ENCODE measurements at places on chromosomes 4 and X.
A peak's percentile ranks its signal among the peaks of the same experiment; 100 is the strongest.

DNA sequence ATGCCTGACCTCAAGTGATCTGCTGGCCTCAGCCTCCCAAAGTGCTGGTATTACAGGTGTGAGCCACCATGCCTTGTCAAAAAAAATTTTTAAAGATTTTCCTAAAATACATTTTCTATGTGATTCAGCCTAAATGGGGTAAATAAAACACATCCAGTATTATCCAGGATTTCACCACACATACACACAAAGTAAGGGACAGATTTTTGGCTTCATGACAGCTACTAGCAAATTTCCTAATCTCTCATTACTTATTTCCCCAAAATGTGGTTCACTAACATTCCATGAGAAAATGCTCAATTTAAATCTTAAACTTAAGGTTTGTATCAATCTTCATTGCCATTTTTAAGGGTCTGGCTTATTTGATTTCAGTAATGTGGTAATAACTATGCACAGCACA lies 348.5 kb upstream of the INTU start:
- no peak for DNase-seq

DNA sequence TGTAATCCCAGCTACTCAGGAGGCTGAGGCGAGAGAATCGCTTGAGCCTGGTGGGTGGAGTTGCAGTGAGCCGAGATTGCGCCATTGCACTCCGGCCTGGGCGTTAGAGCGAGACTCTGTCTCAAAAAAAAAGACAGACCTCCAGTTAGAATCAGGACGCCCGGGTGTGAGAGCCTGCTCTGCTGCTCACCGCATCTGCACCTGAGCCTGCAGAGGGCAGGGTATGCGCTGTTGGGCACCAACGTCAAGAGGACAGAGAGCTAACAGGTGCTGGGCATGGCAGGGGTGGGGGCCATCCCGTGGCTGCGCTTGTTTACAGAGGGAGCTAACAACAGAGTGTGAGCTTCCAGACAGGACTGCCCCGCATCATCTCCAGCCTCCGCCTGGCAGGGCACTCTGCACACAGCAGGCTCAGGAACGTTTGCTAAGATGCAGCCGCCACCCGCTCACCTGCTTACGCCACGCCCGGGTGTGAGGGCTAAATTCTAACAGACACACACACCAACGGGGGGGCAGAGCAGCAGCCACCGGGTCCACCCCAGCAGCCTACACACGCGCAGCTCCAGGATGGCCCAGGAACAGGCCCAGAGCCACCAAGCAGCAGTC lies 50.0 kb upstream of the CPLX1 start:
- no peak for DNase-seq

DNA sequence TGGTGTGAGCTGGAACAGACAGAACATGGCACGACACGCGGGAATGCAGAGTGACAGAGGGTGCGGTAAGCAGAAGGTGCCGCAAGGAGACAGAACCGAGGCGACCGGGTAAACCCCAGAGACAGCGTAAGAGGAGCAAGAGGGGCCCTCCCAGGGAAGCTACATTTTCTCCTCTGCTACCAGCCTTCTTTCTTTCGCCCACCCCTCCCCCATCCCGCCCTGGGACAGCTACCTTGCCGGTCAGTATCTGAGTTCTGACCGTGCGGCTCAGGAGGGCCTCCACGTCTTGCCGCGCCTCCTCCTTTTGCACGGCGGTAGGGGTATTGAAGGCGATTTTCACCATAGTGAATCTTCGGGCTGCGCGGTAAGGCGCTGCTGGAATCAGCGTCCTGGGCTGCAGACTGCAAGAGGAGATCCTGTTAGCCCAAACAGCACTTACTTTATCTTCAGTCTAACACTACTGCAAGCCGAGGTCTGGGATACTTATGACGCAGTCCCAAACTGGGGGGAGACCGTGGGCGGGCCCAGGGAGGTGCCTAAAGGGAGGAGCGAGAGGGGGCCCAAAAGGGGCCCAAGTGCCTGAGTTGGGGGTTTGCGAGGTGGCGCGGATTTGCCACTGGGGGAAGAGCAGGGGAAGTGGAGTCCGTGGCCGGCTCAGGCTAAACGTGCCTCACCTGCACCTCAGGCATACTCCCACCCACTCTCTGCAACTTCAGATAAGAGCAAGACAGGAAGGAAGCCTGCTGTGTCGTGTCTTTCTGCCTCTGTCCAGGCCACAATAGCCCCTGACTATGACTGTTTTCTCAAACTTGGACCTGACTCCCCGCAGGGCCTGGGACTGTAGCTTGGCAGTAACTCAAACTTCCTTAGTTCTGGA lies at the start of gene ITM2A:
Gene ITM2A, minus strand, starts transcription at position 462 of the 877 bp plus-strand sequence. Its CDS starts 119 bp downstream, at position 343.
- no peak for DNase-seq

DNA sequence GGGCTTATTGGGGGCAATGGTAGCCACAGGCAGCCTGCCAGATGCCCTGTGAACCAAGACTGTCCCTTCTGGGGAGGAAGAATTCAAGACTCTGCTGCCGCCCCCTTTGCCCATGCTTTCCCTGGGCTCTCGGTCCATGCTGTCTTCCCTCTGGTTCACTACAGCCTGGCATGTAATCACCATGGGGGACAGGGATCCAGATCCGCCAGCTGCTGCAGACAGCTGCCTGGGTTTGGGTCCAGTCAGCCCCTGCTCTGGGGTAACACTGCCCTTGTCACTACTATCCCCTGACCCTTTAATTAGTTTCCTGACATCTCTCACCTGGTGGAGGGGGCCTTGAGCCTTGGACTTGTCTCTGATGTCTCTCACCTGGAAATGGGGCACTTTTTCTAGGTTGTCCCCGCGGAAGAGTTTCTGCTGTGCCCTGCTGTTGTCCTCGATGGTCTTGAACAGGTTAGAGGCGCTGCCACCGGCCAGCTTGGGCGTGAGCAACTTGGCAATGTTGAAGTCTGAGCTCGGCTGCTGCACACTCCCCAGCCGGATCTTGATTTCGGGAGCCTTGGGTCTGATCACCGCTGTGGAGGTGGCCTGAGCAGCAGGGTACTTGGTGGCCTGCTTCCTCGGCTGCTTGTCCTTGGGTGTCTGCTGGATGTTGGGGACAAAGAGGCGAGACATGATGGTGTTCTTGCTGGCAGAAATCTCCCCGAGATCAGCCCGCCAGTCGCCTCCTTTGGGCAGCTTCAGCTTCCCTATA lies 6.4 kb downstream of the C4orf54 start:
- no peak for DNase-seq

DNA sequence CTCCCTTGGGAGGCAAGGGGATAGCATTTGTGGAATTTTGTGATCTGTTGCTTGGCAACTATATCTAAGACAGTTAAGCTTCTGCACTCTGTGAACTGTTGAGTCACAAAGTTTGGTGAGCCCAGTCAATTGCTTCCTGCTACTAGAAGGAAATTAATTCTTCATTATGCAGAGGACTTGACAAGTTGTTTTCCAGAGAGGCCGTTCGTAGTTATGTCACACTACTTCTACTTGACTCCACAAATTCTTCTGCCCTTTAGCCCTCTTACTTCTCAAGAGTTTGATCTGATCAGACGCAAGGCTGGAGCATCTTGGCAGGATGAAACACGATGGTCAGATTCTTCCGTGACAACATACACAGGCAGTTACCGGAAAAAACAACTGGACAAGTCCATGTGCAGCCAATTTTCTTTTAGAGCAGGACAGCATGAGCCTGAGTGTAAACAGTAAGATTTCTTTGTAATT lies at the start of gene C4orf51:
Gene C4orf51, plus strand, starts transcription at position 156 of the 465 bp plus-strand sequence. Its CDS starts 58 bp downstream, at position 214.
- DNase-seq, result peak; percentile 13

GRCh38 chrX:21738210-21738949 lies 19.5 kb downstream of the SMPX start:
- peak; percentile 59 for DNase-seq

DNA sequence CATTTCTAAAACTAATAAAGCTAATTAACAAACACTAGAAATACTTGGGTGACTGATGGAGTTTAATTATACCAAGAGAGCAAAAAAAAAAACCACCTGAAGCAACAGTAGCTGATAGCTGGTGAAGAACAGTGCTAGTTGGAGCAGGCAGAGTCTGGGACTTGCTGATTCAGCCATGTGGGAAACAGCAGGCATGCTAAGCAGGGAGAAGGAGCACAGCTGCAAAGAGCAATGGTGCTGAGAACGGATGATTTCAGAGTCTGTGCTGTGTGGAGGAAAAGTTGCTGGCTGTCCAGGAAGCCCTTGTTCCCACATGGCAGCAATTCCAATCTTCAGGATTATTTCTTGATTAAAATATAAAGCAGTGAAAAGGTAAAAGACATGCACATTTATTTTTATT lies 68.8 kb downstream of the NPY1R start:
- DNase-seq, result no peak

DNA sequence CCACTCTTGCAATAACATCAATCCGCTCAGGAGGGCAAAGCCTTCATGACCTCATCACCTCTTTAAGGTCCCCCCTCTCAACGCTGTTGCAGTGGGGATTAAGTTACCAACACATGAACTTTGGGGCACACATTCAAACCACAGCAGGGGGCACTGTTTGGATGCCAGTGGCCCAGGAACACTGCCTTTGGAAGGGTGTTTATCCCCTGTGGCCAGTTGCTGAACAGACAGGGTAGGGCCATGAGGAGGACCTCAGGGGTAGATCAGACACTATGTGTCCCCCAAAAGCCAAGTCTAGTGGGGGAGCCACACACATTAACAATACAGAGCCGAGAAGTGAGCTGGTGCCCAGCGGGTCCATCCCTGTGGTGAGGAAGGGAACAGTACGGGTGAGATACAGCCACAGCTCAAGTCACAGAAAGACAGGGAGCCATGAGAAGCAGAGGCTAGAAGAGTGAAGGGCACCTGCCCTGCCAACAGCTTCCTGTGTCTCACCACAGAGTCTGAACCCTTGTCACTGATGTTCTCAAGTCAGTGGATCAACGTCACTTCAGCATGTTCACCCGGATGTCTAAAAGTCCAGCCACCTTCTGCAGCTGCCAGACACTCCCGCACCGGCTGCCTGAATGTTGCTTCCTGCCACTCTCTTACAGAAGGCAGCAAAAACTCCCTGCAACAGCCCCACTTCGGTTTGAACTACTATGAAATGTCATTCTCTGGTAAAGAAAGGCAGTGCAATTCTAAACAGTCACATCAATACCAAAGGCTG lies 19.9 kb upstream of the MXD4 start:
- DNase-seq, result no peak

DNA sequence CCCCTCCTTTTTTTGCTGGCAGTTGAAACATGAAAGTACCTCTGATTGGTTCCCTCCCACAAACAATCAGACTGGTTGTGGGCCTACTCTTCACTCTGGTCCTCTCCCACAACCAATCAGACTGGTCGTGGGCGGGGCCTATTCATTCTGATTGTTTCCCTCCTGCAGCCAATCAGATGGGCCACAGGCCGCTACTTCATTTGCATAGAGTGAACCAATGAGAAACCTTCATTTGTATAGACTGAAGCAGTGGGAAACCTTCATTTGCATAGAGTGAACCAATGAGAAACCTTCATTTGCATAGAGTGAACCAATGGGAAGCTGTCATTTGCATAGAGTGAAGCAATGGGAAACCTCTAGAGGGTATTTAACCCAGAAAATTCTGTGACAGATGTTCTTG lies 55.2 kb downstream of the TRMT44 start:
- DNase-seq, result no peak

DNA sequence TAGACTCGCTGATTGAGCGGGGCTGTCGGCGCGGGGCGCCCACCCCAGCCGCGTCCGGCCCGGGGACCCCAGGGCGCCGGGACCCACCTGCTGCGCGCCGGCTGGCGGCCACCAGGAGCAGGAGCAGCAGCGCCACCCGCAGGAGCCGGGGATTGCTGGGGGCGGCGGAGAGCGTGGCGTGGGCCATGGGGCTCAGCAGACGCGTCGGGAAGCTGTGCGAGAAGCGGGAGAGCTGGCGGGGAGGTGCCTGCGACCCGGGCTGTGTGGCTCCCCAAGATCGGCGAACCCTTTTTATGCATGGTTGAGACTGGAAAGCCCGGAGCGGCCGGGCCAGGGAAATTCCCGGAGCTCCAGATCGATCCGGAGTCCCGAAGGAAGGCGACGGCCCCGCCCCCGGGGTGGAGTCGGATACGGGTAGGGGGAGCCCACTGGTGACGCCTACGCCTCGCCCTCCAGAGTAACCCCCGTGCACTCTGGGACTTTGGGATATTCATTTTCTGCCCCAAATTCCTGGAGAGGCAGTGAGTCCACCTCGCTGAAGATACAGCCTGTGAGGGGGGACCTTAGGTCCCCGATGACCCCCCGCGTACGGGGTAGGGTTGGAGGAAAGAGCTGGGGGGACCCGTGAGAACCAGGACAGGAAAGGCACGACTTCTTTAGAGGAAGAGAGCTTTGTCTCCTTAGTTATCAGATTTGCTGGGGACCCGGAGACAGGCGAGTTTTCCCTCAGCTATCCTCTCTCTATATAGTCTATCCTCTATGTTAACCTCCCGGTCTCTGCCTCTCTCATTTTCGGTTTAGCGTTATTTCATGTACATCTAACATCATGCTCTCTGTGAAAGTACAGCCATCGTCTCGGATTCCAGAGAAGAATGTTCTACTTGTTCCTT lies at the start of gene CXCL3:
Gene CXCL3, minus strand, starts transcription at position 265 of the 890 bp plus-strand sequence. Its CDS starts 78 bp downstream, at position 187.
- peak; percentile 12 for DNase-seq

DNA sequence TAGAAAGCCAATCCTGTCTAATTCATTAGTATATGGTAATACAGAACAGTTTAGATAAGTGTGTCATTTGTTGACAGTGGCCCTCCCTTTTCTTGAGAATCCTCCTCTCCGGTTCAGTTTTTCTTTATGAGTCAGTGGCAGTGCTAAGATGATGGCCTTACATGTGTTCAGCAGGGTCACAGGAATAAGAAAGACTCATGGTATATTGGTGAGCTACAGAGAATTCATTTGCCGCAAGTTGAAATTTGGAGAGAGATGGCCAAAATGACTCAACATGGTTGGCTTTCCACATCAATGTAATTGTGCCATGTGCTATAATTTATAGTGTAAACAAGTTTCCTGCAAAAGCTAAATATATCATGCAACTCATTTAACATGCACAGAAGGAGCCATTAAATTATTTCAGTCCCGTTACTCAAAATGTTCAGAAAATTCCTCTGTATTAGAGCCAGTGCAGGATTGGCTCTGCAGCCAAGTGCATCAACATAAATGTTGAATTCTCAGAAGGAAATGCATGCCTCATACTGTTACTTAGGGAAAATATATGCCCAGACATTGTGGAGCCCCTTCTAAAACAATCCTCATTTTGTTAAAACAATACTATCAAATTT lies 374.3 kb downstream of the AFF2 start:
- DNase-seq, result no peak

GRCh38 chrX:64456828-64457227 lies 61.6 kb upstream of the MTMR8 start:
- DNase-seq, result no peak

- no peak for DNase-seq
Observed at GRCh38 chr4:187108845-187109244, 385.2 kb upstream of the FAT1 start.

- no peak for DNase-seq
Observed at GRCh38 chr4:138189206-138189605, 52.9 kb downstream of the SLC7A11 start.

- DNase-seq, result no peak
Observed at GRCh38 chr4:7151668-7152227, 40.6 kb upstream of the SORCS2 start.

GRCh38 chr4:74244049-74244448 lies 64.2 kb upstream of the EPGN start:
- no peak for DNase-seq

- DNase-seq, result no peak
Observed at GRCh38 chr4:6617246-6617645, 23.2 kb upstream of the MRFAP1 start.

GRCh38 chr4:11343536-11343935 lies 85.2 kb downstream of the HS3ST1 start:
- DNase-seq, result no peak

DNA sequence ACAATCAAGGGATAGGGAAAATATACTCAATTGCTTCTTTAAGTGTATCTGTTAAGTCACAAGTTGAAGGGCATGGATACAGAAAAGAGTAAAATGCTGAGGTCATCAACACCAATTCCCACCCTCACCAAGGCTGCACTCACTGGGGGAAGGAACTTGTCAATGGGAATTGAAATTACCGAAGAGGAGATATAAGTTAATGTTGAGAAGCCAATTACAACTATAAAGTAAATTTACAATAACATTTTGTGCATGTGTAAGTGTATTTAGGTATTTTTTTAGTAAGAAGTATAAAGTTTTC lies 255.1 kb upstream of the KCNIP4 start:
- no peak for DNase-seq
